AG04450 (cell line): ENCODE measurements at places on chromosomes 3 and 15.

GRCh38 chr3:59313365-59313764, 263.5 kb upstream of the CFAP20DC start:
- no peak for DNase-seq

DNA sequence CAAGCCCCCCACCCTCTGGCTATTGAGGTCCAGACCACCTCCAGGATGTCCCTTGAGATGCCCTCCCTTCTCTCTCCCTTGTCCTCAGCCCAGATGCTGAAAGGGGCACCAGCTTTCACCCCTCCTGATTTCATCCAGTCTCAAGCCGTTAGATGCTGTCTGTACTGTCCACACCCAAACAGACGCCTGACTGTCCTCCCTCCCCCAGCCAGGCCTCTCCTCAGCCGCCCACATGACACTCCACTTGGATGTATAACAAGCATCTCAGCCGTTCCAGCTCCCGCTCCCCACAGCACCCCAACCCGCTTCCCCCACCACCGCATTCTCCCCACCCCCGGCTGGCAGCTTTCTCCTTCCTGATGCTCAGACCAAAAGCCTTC, 25.0 kb upstream of the CYP11A1 start:
- no peak for DNase-seq

GRCh38 chr3:9373465-9373864, 10.6 kb downstream of the THUMPD3 start:
- no peak for DNase-seq

DNA sequence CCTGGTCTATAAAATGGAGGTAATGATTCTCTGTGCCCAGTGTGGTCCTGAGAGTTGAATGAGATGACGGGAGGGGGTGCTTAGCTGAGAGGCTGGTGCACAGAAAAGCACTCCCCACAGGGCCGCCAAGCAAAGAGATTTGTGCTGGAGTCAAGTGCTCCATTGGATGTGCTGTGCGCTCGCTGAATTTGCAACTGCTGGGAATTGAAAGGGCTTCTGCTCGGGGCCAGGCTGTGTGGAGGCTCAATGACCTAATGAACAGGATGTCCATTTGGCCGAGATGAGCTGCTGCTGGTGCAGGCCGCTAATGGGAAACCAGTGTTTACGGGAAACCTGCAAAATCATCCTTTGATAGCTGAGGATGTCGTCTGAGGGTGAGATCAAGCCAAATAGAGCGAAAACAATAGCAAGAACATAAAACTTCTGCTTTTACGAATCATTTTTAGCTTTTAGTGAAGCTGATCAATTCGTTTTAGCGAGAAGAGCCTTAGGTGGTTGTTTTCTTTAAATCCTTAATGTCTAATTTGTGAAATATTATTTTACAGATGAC, 211.7 kb downstream of the GABRG3 start:
- DNase-seq: no peak

DNA sequence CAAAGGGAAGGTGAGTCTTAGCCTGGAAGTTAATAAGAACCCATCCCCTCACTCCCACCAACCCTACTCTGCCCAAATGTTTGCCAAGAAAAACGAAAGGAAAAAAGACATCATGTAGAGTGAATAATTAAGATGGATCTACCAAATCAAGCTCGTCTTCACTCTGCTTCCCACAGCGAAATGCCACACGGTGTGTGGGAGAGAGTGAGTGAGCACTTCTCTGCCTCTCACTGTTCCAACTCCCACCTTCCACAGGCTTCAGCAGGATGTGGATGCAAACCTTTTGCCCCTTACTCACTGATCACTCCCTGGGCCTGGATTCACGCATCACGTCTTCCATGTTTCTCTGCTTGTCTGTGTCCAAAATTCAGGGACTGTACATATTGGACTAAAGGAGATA, 85.4 kb downstream of the WDR76 start:
- no peak for DNase-seq

GRCh38 chr15:46861796-46862195, 855.5 kb upstream of the SEMA6D start:
- DNase-seq: no peak

DNA sequence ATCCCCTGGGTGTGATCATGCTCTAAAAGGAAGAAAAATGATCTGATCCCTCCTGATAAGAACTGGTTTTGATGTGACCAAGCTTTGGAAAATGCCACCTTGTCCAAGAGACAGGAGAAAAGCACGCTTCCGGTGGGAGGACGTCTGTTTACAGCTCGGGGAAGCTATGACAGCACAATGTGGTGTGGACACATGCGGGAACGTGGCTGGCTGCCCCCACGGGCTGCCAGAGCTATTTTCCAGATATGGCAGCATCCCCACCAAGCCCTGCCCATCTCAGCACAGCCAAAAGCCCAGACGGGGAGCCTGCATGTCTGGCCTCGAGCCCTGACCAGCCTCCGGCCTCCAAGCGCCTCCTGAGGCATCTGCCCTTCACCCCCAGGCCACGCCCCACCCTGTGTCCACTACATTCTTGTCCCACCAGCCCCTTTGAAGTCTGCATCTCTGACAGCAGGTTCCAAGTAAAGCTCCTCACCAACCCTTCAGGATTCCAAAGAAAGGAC, 63.2 kb upstream of the HRH1 start:
- DNase-seq: no peak

- no peak for DNase-seq
These were observed 269.4 kb upstream of the CTDSPL start for GRCh38 chr3:37592328-37592727.

DNA sequence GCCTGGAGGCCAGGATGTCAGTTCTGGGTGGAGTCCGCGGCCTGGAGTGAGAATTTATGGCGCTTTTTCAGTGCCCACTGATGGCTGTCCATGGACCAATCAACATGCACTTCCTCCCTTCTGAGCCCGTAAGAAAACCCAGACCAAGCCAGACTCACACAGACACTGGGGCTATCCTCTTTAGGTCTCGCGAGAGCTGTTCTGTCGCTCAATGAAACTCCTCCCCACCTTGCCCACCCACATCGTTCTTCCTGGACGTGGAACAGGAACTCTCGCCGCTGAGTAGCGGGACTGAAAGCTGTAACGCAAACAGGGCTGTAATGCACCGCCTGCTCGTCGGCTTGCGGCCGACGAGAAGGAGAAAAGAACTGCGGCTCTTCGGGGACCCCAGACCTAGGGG, 833.0 kb upstream of the CADM2 start:
- no peak for DNase-seq

DNA sequence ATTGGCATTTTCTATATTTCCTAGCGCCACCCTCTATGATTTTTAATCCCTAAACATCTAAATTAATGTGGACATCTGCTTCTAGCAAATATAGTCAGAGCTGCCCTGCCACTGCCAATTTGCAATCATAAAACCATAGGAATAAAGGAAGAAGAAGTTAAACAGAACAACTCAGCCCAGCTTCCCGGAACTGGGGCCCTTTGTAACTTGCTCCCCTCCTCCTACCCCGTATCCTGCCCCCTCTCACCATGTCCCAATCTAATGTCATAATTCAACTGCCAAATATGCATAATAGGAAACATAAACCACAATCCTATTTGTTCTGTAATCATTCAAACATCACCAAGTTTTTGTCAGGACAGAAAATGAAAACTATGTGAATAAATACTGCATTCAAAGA, 74.4 kb upstream of the ACP3 start:
- no peak for DNase-seq

DNA sequence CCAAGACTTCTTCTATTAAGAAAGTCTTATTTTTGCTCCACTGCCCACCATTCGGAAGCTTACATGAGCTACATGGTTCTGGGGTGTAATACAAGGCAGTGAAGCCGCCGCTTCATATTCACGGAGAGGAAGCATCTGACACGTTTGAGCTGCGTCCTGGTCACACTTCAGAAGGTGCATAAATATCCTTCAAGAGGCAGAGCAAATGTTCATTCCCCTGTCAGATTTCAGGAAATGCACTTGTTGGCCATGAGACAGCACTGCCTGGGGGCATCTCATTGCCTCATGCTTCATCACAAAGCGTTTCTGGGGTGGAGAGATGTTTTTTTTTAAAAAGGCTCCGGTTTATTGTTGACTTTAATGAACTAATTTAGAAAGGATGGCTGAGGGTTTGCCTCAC, 119.9 kb downstream of the CADPS start:
- DNase-seq: no peak

DNA sequence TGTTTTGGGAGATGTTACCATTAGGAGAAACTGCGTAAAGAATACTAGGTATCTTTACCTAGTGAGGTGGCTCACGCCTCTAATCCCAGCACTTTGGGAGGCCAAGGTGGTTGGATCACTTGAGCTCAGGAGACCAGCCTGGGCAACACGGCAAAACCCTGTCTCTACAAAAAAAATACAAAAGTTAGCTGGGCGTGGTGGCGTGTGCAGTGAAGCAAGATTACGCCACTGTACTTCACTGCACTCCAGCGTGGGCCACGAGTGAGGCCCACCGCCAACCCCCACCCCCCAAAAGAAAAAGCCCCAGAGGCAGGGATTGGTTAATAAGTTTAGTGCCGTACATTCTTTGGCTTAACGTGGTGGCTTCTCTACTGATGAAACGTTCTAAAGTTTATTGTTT, 23.5 kb downstream of the TRIM71 start:
- no peak for DNase-seq

- DNase-seq: peak; percentile 91
These were observed 26.5 kb downstream of the CFAP161 start for GRCh38 chr15:81160312-81161159.

- DNase-seq: no peak
These were observed 253.8 kb upstream of the ARL6 start for GRCh38 chr3:97510795-97511194.
